Hematopoietic multipotent progenitor cell treated with erythropoietin and hydrocortisone succinate and interleukin-3 and kit ligand, for 15 days (in vitro differentiated cells): ENCODE measurements at places on chromosomes 16 and 17.

DNA sequence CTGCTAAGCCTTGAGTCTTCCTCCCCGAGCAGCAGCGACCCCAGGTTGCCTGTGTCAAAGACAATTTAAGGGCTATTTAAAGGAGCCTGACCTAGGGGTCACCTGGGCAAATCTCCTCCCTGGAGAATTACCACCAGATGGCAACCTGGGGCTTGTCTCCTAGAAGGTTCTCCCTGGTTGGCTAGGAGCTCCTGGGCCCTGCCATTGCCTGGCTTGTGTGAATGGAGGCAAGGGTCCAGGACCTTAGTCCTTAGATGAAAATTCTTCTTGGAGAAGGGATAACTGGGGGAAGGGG is 51.3 kb upstream of the TAC4 start:
- no peak for DNase-seq

DNA sequence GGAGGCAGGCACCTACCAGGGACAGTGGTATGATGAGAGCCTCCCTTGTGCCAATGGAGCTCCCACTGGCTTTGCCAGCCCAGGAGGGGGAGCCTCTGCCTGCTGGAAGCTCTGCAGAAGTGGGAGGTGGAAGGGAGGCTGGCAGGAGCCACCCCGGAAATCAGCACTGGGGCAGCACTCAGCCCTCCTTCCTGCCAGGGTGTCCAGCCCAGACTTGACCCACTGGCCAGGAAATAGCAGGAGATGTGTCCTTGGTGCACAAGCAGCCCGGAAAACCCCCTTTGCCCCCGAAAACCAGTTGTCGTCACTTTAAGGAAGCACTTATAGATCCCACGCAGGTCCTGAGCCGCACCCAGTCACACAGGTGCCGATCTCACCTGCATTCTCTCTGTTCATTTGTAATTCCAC is 49.3 kb upstream of the CACNG4 start:
- no peak for DNase-seq

DNA sequence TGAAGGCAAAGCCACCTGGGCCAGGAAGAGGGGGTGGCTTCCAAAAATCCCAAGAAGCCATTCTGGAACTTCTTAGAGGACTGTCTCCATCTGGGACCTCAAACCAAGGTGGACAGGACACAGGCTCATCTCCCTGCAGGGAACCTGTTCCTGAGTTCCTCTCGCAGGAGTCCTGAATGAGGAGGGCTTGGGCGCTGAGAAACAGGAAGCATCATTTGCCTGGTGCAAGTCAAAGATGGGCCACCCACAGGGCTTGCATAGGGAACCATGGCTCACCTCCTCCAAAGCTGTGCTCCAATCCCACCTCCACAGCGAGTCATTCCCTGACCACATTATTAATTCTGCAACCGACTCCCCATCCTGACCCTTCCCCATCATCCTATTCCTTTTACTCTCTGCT is 55.0 kb upstream of the RPL38 start:
- no peak for DNase-seq

GRCh38 chr17:76243826-76244679 is 3.8 kb upstream of the RNF157 start:
- no peak for DNase-seq

DNA sequence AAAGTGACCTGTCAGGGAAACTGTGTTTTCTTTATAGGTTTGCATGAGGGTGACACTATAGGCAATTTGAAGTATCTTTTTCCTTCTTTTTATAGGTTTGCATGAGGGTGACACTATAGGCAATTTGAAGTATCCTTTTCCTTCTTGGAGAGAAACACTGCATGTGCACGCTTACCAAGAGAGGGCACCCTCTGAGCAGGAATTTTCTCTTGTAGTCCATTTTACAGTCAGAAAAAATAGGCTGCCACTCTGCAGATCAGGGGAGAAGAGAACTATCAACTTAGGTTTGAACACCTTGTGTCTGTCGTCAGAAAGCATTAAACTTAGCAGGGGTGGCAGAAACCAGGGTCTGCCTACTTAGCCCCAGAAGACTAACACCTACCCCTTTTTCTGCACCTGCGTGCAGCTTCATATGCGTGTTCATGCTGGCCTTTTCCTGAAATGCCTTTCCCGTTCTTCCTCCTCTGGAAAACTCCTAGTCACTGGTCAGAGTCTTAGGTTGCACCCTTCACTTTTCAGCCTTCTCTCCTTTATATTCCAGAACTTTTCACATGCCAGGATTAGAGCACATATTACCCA is 16.4 kb upstream of the SMIM36 start:
- DNase-seq = no peak

- peak; percentile 83 for DNase-seq
These were observed 13.0 kb upstream of the NFATC3 start for GRCh38 chr16:68072038-68072695.

- no peak for DNase-seq
These were observed 121.2 kb downstream of the ANKFN1 start for GRCh38 chr17:56274491-56274890.

GRCh38 chr17:61128661-61129115 is 271.0 kb upstream of the TBX2 start:
- no peak for DNase-seq

- no peak for DNase-seq
These were observed 13.8 kb downstream of the STXBP4 start for GRCh38 chr17:54982399-54982798.

GRCh38 chr17:9074131-9074530 is 52.8 kb downstream of the NTN1 start:
- no peak for DNase-seq

- no peak for DNase-seq
These were observed 56.6 kb downstream of the IRF8 start for GRCh38 chr16:85955566-85955965.

DNA sequence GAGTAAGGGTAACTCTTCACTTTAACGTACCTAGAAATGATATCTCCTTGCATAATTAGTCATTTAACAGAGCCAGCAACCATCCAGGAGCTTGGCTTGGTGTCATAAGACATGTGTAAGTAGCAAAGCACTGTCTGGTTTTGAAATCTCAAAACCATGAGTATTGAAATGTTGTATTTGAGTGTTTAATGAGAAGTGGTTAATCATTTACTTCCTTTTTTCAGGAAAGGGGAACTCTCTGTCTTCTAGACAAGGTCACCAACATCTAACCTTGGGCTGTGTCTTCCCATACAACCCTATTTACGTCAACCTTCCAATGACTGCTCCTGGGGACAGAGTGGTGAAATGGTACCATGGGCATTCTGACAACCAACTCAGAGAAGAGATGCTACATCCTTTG is 27.1 kb downstream of the PMP22 start:
- no peak for DNase-seq

DNA sequence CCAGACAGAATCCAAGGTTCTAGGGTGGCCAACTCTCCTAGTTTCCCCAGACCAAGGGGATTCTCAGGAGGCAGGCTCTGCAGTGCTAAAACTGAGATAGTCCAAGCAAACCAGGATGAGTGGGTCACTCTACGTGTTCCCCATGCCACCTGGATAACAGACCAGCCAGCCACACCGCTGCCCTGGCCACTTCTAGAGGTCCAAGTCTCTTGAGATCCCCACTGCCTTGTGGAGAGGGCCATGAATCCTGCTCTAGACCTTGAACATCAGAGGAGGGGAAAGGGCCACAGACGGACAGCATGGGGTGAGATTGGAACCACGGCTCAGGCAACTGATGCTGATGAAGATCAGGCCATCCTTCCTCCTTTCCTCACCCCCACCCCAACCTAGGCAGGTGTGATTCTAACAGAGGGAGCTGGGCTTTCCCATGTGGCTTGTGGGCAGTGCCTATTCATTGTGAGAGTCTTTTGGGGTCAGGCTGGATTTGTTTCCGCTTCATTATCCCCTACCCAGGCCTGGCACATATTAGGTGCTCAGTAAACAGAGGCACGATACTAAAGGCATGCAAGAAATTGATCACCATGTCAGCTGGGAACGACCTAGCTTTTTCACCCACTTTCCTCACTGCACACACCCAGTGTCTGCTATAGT is 16.8 kb upstream of the TVP23A start:
- DNase-seq = no peak

DNA sequence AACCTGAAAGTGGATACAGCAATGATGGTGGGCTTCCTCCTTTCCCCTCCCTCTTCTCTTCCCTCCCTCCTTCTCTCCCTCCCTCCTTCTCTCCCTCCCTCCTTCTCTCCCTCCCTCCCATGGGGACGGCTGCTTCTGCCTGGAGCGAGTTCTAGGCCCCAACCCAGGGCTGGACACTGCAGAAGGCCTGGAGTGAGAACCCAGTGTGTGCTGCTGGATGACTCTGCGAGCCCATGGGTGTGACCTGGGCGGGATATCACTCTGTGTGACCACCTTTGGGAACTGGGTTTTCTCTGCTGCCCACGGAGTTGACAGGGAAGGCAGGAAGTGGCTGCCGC is 242.6 kb upstream of the GSE1 start:
- DNase-seq = no peak

GRCh38 chr16:83268169-83268568 is 539.6 kb upstream of the HSBP1 start:
- no peak for DNase-seq

DNA sequence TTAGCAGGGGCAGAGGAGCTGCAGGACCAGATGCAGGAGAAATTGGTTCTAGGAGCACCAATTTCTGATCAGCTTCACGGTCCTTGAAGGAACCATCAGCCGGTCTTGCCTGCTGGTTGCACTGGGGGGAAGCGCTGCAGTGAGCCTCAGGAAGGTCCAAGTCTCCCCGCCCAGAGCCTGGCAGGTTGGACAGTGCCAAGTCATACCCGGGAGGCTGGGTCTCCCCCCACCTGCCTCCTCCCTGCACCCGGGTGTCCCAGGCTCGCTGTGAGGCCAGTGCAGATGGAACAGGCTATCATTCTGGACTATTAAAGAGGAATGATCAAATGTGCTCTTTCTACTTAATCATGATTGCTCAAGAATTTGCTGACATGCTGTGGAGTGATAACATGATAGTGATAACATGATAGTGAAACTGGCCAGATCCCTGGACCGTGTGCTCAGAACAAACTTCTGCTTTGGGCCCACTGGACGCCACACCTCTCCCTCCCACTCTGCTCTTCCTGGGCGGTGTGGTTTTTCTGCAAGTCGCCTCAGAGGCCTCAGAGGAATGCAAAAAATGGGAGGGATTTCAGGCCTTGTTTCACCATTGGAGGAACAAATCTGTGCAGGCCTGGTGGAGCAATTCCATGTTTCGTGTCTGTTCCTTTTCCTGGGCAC is 236.0 kb downstream of the IRF8 start:
- DNase-seq = no peak
